Esophagus squamous epithelium (tissue), 5 donors: ENCODE measurements at places on chromosomes 1 and 21.

DNA sequence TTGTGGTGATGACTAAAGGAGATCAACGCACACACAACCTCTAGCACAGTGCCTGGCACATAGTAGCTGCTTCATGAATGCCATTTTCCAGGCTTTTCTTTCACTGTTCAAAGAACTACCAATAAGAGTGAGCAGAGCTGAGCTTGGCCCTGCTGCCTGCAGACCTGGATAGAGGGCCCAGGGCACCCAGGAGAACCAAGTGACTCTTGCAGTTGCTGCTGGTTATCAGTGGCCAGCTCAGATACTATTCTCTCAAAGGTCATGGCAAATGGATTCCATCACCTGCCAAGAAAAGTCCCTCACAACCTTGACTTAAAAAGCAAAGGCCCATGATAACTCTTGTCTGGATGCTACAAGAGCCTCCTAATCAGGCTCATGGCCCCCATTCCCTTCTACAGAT, 41.7 kb downstream of the PLPP3 start:
- no peak for DNase-seq

- DNase-seq, result no peak
These were observed 59.3 kb upstream of the ABCG1 start for GRCh38 chr21:42159560-42160110.

DNA sequence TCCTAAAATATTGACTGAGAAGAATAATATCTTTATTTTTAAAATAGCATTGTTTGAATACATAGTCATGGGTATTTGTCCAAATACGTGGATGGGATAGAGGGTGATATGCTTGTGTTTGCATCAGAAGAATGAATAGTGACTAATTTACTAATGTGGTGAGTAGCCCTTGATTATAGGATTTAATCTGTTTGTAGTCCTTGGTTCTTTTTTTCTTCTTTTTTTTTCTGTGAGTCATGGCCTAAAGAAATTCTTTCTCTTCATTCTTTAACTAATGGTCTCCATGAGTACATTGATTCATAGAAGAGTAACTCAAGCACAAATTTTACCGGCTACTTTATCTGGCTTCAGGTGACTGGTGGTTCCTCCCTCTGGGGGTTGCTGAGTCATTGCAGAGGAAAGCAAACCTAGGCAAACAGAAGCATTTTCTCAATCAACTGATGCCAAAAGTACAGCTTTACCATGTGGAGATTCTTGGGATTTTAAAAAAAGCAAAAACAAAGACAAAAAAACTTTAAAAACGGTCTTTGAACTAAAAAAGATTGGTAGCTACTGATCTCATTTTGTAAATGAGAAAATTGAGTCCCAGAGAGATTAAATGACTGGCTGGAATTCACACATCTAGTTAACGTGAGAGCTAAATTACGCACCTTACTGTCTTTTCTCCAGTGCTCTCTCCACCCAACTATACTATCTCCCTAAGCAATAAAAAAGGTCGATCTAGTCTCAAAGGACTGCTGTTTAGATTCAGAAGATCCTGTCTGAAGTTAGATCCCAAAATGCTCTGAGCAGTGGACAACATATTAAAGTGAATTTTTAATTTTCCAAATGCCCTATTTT, 40.5 kb downstream of the AK5 start:
- no peak for DNase-seq

DNA sequence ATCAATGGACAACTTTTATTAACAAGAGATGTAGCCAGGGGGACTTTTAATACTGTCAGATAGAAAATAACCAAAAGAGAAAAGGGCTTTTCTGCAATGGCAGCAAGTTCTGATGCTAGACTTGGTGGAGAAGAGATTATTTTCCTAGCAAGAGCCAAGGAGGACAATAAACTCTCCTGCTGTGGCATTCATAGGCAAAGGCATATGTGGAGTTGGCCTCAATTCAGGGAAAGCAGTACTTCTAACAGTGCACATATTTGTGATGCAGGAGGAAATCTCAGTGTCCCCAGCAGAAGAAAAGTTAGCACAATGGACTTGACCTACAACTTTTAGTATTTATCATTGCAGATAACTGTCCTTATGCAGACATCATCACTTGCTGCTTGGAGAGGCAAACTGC, 75.1 kb upstream of the GRIK1 start:
- no peak for DNase-seq

- DNase-seq, result no peak
These were observed 336.4 kb downstream of the NTNG1 start for GRCh38 chr1:107477233-107477632.

- no peak for DNase-seq
These were observed 10.6 kb upstream of the LDLRAD1 start for GRCh38 chr1:54028306-54029251.

DNA sequence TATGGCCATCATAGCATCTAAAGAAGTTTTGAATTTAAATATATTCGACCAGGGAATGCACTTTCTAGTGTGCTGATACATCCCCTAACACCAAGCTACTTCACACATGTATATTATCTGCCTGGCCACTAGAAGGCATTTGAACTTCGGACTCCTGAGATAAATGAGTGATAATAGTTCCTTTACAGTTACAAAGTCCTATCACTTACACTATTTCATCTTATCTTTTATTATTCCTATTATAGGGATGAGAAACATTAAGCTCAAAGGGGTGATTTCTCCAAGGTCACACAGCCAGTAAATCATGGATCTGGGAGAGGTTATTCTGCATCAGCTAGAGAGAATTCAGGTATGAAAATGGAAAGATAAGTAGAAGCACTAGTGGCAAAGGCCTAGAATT, 40.3 kb downstream of the GPATCH2 start:
- no peak for DNase-seq

DNA sequence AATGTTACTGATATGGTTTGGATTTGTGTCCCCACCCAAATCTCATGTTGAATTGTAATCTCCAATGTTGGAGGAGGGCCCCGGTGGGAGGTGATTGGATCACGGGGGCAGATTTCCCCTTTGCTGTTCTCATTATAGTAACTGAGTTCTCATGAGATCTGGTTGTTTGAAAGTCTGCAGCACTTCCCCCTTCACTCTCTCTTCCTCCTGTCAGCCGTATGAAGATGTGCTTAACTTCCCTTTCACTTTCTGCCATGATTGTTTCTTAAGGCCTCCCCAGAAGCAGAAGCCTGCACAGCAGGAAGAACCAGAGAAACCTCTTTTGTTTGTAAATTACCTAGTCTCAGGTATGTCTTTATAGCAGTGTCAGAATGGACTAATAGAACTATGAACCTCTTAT, 28.4 kb downstream of the TRIM33 start:
- DNase-seq, result no peak

- DNase-seq, result no peak
These were observed 20.0 kb downstream of the LAMC1 start for GRCh38 chr1:183043254-183043653.

GRCh38 chr1:27872059-27872801, at the start of gene THEMIS2:
Gene THEMIS2 (plus strand): TSS chr1:27872544. CDS start chr1:27872572, 28 bp downstream.
- no peak for DNase-seq

- no peak for DNase-seq
These were observed 39.1 kb upstream of the PTPRC start for GRCh38 chr1:198599749-198600148.

DNA sequence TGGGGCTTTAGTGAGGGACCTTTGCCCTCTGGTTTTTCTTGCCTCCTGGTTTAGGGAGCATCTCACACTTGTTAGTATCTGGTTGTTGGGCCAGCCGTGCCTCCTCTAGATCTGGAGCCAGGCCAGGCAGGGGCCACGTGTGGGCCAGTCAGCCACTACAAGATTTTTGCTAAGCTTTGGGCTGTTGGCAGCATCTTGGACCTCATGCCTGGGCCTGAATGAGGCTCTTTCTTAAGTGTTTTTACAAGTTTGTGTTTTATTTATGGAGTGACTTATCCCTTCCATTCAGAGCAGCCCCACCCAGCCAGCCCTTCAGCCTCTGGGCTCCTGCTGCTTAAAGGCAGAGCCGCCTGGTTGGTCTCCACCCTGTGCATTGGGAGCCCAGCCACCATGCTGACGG, 1.6 kb upstream of the SH3BGRL3 start:
- DNase-seq, result no peak

GRCh38 chr1:62906428-62906886, 122.5 kb downstream of the ATG4C start:
- DNase-seq, result no peak

GRCh38 chr1:52240592-52241210, 98.8 kb downstream of the ZFYVE9 start:
- DNase-seq, result no peak

GRCh38 chr1:1120096-1120495, 4.2 kb upstream of the C1orf159 start:
- no peak for DNase-seq

DNA sequence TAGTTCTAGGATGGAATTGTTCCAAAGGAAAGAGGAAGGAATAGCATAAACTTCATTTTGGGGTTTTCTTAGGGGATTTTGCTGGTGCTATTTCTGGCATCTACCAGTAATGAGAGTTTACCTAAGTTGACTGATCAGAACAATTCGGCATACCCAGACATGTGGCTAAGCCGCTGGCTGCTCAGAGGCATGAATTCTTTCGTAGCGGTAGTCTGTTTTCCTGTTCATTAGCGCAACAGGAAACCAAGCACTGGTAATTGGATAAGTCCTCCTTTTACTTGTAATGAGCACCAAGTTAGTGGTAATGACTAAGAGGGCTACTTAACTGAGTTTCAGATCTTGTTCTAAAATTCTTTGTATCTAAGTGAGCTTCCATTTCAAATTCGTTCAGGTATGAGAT, 38.6 kb downstream of the C21orf91 start:
- DNase-seq, result no peak

GRCh38 chr21:25608044-25608737, 910 bp upstream of the MRPL39 start:
- DNase-seq, result peak; percentile 30

GRCh38 chr1:167922611-167923074, 8.7 kb upstream of the ADCY10 start:
- no peak for DNase-seq

GRCh38 chr1:72075425-72075824, 206.9 kb downstream of the NEGR1 start:
- no peak for DNase-seq

DNA sequence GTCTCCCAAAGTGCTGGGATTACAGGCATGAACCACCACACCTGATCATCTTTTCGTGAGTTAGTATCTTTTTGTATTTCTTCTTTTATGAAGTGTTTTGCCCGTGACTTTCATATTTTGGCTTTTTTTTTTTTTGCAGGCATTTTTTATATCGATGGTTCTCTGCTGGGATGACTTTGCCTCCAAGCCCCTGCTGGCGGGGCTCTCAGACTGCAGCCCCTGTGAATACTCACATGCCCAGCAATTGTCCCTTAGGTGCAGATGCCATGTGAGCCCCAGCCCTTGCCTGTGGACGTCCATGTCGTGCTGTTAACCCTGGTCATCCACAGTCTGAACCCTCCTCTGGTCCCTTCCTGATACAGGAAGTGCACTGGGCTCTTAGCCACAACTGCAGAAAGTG, 21.7 kb downstream of the CRYAA start:
- no peak for DNase-seq
